Hepatic stellate cell (primary cell): ENCODE measurements at places on chromosomes 11 and 22.
A peak's percentile ranks its signal among the peaks of the same experiment; 100 is the strongest.

DNA sequence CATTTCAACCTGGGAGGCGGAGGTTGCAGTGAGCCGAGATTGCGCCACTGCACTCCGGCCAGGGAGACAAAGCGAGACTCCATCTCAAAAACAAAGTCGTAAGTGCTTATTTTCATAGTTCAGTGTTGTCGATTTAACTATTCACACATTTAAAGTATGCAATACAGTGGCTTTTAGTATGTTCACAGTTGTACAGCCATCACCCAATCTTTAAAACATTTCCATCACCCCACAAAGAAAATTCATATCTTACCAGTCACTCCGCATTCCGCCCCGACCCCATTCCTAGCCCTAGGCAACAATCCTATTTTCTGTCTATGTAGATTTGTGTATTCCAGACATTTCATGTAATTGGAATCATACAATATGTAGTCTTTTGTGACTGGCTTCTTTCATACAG lies 11.9 kb downstream of the IPO7 start:
- no peak for DNase-seq

DNA sequence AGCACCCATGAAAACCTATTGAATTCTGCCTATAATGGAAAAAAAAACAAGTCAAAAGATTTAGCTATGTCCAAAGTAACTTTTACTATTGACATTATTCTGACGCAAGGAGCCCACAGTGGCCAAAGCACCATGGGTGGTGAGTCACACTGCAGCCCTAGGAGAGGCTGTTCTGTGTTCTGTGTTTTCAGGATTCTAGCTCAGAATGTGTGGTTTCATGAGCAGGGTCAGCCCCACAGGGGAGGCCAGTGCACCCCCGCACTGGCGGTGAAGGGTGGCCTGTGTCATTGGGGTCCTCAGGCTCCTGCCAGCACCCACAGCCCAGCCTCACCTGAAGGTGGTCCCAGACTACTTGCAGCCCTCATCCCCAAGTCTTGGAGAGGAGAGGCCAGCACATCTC lies 112.2 kb downstream of the BRD1 start:
- no peak for DNase-seq

DNA sequence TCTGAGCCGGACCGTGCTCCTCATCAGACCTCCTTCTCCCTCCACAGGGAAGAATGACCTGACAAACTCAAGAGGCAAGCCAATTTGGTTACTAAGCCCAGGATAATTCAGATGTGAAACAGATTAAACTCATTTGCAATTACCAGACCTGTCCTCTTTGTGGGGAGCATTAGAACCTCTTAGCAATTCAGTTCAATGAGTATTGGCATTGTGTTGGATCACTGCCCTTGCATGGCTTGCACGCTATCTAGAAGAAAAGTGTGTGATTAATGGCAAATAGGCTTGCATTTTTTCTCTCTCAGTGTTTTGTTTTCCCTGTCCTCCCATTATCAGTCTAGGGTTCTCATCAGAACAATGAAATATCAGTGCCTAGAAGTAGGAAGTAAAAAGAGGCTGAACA lies 365.6 kb downstream of the OPCML start:
- DNase-seq, result no peak

DNA sequence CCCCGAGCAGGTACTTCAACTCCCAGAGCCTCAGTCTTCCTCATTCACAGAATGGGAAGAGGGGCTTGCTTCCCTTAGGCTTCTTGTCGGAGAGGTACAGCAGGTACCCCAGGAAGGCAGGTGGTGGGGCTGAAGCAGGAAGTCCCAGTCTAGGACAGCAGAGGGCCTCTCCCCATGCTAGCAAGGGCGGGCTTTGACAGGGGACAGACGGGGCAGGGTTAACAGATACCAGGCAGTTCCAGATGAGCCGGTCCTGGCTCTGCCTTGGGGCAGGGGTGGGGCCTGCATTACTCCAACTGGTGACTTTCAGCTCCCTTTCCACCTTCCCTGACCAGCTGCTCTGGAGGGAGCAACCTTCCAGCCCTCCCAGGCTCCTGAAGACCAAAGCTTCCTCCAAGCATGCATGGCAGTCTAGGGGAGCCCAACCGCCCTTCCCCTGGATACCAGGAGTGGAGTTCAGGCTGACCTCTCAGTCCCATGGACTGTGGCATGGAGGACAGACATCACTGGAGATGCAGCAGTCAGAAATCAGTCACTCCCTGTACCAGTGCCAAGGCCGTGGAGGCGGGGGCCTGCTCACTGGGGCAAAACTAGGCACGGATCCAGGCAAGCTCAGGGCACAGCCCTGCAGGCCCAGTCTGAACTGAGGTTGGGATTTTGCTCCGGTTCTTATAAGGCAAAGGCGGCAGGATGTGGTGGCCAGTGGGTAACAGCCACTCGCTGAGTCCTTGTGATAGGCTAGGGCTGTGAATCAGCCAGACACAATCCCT lies 60.5 kb downstream of the NAT10 start:
- DNase-seq, result no peak

DNA sequence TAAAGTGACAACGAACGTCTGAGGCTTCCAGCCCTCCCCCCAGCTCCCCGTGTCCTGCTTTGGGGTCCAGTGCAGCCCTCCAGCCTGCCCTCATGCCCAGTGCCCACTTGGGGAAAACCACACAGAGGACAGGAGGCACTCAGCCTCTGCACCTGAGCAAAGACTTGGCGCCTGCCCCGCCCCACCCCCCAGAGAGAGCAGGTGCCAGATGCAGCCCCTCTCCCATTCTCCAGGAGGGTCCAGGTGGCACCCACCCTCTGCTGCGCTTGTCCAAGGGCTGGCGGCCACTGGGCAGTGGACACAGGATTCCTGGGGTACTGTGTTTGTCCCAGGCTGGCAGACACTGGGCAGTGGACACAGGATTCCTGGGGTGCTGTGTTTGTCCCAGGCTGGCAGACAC lies 15.7 kb downstream of the RNH1 start:
- DNase-seq, result no peak

GRCh38 chr22:30523646-30524489 lies 18.4 kb upstream of the SEC14L4 start:
- no peak for DNase-seq

DNA sequence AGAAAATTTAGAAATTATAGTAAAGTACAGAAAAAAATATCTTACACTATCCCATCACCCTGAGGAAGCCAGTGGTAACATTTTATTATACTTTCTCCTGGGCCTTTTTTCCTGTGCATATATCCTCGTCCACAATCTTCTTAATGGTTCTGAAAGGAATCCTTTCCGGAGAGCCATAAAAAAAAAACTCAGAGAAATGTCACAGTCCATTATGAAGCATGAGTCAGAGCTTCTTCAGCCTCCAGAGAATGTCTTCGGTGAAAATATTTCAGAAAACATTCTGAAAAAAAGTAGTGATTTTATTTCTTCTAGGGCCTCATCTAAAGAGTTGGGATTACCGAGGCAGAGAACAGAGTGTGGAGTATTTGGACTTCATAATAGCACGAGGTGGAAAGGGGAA lies 163.4 kb downstream of the INSC start:
- DNase-seq, result no peak

DNA sequence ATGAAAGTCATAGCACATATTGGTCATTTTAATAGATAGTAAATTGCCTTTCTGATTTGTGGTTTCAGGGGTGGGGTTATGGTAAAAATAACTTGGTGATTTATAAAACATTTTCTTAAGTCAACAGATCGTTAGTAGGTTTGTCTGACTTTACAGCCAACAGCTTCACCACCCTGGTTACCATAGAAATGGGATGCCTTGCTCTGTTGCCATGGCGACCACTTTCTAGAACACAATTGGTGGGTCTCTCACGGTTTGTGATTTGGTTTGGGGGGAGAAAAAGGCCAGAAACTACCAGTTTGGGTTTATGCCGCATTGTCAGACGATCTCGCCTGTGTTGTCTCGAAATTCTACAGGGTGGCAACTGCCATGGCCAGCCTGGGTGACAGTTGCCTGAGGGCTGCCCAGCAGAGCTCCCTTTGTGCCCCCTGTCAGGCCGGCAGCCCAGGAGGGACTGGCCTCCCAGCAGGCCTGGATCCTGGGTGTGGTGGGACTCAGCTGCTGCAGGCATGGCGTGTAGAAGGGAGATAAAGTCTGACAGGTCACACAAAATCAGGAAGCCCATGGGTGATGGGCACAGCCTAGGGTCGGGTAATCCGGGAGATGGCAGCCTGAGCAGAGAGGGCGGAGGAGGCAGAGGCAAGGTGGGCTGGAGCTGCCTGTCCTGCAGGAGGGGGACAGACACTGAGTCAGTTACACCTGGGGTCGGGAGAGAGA lies 30.9 kb downstream of the KCNC1 start:
- no peak for DNase-seq

DNA sequence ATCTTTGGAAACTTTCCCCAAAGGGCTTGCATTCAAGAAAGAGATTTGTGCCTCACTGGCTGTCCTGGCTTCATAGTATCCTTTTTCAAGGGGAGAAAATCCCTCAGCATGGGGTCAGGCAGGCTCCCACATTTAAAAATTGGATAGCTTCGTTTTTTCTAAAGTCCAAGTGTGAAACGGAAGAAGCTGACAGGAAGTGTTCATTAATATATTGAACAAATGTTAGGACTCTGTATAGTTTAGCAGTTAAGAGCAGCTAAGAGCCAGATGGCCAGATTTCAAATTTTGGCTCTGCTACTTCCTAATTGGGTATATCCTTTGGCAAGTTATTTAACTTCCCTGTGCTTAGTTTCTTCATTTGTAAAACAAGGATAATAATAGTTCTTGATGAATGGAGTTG lies 354.9 kb upstream of the FAT3 start:
- no peak for DNase-seq

- no peak for DNase-seq
Measured at GRCh38 chr11:33642461-33643166, 58.0 kb downstream of the C11orf91 start.

DNA sequence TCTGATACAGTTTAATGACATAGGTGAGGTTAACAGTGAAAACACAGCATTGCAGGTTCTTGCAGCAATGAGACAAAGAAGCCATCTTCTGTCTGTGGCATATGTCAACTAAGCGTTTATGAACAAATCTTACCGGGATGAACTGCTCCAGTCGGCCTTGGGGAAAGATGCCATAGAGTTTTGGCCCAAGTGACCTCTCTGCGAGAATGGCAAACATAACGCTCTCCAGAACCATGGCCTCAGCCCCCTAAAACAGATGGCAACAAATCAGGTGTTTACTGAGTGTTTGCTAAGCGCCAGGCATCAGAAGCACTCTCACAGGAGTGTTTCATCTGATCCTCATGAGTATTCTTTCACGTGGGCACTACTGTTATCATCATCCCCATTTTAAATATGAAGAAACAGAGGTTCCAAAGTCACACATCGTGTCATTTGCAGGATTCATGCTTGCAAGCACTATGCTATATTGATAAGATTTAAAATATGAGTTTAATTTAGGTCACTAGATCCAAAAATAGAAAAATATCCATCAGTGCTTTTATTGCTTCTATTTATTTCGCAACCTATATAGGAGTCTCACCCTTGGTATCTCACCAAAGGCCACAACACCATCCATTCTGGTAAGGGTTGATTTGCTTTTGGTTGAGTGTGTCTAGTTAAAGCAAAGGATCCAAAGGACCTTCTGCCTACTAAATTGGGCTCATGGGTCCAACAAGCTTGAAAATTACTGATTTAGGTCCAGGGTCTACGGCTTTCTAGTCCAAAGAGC lies 35.9 kb downstream of the TCIRG1 start:
- no peak for DNase-seq

GRCh38 chr11:125943661-125944349 lies 2.0 kb upstream of the VSIG10L2 start:
- no peak for DNase-seq

DNA sequence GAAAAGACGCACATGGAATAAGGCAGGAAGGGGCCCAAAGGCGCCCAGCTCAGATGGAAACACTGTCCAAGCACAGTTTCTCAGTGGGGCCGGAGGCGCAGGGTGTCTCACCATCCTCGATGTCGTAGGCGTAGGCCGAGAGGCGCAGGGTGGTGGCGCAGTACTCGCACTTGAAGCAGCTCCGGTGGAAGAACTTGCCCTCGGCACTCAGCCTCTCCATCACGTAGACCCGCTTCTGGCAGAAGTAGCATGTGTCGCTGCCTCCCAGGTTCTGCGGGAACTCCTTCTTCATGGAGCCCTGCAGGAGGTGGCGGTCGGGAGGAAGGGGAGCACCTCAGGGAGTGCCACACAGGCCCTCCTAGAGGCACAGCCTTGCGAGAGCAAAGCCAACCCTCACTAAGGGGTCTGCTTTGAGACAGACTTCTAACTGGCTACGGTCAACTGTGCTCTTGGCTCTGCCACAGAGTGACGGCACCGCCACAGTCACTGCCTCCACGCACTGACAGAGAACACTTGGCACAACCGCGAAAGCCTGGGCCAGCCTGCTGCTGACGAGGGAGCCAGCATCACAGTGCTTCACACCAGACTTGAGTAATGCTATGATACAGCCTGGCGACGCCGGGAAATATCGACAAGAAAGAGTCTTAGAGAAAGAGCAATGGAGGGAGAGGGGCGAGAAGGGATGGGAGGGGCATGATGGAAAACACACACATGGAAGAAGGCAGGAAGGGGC lies 97.6 kb upstream of the BID start:
- DNase-seq, result no peak

DNA sequence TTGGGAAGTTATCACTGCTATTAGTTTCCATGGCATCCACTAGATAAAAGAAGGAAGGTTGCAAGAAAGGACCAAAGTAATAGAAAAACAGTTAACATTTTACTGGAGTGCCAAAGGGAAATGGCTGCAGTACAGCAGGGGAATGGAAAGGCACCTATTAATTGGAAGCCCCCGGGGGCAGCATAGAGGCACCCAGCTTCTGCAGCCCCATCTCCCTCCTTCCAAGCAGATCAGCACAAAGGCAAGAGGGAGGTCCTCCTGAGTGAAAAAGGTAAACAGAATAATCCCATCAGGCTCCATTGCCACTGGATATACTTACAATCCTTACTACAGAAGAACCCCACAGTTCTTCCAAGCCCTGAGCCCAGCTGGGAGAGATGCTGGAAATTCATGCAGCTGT lies 887.1 kb downstream of the DLG2 start:
- DNase-seq, result no peak

- DNase-seq, result peak; percentile 91
Measured at GRCh38 chr11:61567286-61568061, 13.4 kb downstream of the SYT7 start.

- no peak for DNase-seq
Measured at GRCh38 chr11:119899997-119900396, 171.0 kb upstream of the NECTIN1 start.

- DNase-seq, result peak; percentile 62
Measured at GRCh38 chr11:76208438-76209374, 2.4 kb upstream of the WNT11 start.

DNA sequence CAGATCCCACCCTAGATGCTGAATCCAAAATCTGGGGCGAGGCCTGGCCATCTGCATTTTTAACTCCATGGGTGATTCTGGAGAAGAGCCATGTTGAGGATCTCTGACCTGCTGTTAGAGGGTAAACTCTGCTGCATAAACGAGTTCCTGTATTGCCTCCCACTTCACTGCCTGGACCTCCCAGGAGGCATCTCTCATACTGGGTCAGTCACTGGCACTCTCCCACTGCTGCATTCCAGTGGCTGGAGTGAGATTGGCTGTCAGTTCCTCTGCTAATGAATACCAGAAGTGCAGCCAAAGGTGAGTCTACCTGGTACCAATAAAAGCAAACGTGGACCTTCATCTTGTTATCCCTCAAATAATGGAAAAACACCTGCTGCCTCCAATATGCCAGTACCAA lies 10.3 kb downstream of the POLDIP3 start:
- DNase-seq, result no peak

- DNase-seq, result peak; percentile 55
Measured at GRCh38 chr11:94845622-94846021, 77.5 kb downstream of the AMOTL1 start.

GRCh38 chr11:38013157-38013556 lies 1415.1 kb upstream of the RAG2 start:
- DNase-seq, result no peak
